ENCODE measurements at places on chromosomes 12 and 14. TPM values are rescaled to one million over a fixed set of nuclear protein-coding genes. Genes with fewer than 3 reads are reported as not detected.

FAM181A gene
- total RNA-seq: not detected

STXBP6 gene
- 20.1 TPM for total RNA-seq

NAP1L1 gene
- 151 TPM for total RNA-seq

SIX1 gene
- total RNA-seq: 0.33 TPM

PLEKHD1 gene
- total RNA-seq: 2.0 TPM

RTN1 gene
- total RNA-seq: 8.6 TPM

AMHR2 gene
- 10.6 TPM for total RNA-seq

ETV6 gene
- total RNA-seq: 17.5 TPM

DNA sequence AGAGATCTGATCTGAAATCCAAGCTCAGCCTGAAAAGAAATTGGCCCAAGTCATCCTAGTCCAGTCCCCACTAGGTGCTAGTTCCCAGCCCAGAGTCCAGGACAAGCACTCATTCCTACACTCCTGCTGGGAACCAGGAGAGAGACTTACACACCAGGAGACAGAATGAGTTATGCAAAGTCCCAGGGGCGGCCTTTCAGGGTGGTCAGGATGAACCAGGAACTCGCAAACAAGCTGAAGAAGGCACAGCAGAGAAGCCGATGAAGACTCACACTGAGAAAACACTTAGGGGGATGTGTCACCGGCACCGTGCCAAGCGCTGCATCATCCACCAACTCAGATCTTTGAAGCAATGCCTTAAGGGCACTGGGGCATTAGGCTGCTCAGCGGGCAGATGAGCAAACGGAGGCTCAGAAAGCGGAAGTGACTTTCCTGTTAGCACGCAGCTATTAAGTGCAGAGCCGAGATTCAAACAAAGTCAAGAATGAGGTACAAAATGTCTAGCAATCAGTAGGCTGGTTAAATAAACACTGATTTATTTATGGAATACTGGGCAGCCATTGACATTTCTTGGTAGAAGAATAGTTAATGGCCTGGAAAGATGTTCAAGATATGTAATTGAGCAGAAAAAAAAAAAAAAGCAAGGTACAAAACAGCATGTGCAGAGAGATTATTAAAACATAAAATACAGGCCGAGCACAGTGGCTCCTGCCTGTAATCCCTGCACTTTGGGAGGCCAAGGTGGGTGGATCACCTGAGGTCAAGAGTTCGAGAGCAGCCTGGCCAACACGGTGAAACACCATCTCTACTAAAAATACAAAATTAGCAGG lies 78.7 kb downstream of the LRRC74A start:
- peak; percentile 60 for DNase-seq

DNA sequence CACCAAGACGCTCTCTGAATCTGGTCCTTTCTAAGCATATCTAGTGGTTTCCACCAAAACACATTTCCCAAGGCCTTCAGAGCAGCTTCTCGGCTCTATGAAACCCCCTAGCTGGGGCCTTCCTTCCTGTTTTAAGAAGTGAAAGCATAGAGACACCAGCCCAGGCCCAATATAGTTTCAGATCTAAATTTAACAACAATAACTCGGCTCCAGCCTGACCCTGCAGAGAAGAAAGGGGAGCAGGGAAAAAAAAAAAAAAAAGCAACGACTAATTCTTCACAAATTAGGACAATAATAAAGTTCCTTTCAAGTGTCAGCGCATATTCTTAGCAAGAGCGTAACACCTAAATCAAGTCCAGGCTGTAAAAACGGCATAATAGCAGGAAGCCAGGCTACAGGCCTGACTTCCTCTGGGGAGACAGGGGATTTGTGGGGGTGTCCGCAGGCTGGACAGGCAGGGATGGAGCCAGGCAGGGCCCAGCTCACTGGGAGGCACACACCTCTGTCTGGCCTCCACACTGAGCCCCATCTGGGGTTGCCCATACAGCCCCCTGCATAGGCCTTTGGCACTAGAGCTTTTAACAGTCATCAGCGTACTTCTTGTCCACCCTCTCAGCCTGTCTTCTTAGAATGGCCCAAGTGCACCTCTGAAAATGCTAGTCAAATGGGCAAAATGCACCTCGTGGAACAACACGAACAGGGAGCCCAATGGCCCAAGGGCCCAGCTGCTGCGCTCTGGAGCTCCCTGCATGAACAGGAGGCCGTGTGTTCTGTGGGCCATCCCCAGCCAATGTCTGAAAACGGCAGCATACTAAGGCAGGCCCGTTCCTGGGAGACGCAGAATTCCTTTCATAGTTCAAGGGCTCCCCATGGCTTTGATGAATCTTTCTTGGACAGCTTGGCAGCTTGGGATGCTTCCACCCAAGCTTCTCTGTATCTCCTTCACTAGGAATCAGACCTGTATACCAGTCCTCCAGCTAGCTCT lies 772.9 kb downstream of the MED13L start:
- DNase-seq: no peak

GRCh38 chr12:118682656-118683055 lies 298.7 kb upstream of the SRRM4 start:
- DNase-seq: no peak

DNA sequence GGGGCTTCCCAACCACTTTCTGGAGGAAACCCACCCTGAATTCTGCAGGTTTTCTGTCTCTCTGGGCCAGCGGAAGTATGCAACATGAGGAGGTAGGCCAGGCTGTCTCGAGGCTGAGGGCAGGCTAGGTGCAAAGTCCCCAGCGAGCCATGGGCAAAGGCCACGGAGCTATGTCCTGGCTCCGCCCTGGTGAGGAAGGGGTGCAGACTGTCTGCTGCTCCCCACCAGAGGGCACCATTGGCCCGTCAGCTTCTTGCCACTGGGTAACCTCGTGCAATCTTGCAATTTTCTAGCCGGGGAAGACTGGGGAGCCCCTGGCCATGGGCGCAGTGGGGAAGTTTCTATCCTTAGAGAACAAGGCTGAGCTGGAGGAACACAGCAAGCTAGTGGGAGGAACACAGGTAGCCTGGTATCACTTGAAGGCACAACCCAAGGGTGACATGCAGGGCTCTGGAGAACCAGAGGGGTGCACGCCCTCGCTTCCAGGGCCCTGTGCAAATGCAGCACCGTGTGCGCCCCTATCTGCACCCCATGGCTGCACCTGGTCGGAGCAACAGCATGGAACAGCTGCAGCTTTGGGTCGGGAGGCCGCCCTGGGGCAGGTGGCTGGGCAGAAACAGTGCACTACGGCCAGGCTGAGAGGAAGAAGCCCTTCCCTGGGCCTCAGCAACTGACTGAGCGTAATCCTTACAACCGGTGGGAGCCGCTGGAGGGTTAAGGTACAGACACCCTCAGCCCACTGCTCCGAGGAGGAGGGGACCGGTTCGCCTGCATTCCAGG lies 27.6 kb upstream of the RPLP0 start:
- DNase-seq: peak; percentile 90

DNA sequence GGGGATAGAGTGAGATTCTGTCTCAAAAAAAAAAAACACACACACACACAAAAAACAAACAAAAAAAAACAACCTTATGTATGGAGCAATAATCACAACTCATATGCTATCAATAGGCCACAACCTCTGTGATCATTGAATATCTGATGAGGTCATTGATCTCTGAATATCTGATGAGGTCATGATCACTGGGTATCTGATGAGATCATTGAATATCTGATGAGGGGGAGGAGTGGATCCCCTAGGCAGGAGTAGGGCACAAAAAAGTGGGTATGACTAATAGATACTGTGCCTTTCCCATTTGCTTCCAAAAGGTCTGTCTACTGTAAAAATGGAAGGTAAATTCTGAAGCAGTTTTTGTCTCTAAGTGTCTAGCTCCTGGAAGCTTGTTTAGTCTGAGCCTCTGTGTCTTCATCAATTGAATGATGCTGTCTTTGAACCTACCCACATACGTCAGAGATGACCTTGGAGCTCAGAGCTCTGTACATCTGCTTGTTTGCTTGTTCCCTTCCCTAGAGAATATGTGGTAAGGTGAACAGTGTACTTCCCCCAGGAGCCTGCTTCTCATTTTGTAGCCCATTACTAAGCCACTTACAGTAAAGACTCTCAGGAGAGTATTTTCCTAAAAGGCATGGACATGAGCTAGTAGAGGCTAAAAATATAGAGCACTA lies 13.6 kb downstream of the PAH start:
- no peak for DNase-seq

GRCh38 chr14:50784683-50785456 lies 46.1 kb downstream of the NIN start:
- no peak for DNase-seq

GRCh38 chr14:90722590-90722989 lies 93.6 kb downstream of the TTC7B start:
- no peak for DNase-seq

GRCh38 chr12:95077341-95077740 lies 3.9 kb upstream of the NR2C1 start:
- no peak for DNase-seq

DNA sequence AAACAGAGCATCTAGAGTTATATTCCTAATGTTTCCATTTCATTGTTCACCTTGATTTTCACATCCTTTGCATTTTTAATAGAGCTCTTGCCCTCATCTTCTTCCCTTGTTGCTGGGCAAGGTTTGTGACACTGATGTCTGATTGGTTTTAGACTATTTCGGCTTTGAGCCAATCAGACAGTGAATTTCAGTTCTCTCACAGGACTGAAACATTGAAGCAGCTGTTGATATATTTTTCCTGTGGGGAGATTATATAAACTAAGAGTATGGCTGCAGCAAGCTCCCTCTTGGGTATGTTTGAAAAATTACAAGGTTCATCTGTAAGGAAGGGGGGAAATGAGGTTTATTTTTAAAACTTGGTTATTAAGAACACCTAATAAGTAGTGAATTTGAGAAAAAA lies 51.2 kb downstream of the ATF7IP start:
- DNase-seq: peak; percentile 20

- no peak for DNase-seq
These were observed 148.6 kb downstream of the ANO4 start for GRCh38 chr12:100942984-100943749.

- DNase-seq: no peak
These were observed 8.9 kb upstream of the ETNK1 start for GRCh38 chr12:22615963-22616501.

DNA sequence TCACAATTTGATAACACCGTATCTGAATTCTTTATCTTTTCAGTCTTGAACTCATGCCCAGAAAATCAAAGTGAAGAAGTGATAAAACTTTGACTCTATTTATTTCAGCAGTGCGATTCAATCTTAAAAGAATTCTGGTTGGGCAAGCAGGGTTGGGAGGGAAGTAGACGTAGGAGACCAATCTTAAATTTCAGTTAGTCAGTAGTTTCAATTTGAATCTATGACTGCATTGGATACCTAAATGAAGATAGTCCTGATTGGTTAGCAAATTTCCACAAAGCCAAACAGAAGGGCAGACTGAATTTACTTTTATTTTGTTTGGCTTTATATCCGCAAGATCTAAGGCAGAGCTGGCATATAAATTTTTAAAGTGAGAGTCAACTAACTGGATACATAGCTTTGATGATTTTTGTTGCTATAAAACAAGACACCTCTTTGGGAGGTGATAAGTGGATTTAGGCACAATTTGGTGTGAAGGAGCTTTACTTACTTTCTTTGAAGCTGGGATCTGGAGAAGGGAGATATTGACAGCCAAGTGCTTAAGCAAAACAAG lies 2.6 kb downstream of the ACSS3 start:
- no peak for DNase-seq

GRCh38 chr14:106883218-106883692 lies 1356.9 kb downstream of the TMEM121 start:
- peak; percentile 25 for DNase-seq

- no peak for DNase-seq
These were observed 509.6 kb downstream of the VRK1 start for GRCh38 chr14:97306760-97307246.

DNA sequence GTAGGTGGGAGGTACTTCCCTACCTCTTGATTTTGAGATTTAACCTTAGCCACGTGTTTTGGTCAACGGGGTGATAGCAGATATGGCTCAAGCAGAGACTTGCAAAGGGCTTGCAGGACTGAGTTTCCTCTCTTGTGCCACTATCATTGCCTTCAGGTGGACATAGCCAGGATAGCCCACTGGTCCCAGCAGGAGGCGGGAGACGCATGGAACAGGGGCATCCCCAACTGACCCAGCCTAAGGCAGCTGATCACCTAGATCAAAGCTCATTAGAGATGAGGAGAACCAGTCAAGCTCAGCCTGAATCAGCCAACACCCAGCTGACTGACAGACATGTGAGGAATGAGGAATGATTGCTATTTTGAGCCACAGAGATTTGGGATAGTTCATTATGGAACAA lies 49.6 kb downstream of the CALM1 start:
- DNase-seq: no peak

DNA sequence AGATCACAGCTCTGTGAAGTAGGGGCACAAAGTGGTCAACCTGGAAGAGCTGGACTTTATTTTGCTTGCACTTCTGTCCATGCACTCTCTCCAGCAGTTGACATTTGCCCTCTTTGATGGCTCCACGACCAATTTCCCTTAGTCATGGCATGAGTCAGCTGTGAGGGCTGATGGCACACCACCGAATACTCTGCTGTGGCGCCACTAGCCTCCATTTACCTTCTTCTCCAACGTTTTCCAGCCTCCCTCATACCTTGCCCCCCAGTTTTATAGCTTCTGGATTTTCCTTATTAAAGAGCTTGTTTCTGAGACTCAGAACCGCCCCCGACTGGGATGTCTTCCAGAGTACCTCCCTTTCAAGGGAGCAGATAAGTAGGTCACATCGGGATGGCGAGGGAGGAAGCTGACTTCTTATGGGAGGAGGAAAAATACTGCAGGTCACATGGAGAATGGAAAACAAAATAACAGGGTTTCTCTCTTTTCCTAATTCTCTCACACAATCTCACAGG lies 17.6 kb downstream of the NINJ2 start:
- DNase-seq: no peak

- DNase-seq: no peak
These were observed 76.5 kb upstream of the MED13L start for GRCh38 chr12:116353958-116354357.

DNA sequence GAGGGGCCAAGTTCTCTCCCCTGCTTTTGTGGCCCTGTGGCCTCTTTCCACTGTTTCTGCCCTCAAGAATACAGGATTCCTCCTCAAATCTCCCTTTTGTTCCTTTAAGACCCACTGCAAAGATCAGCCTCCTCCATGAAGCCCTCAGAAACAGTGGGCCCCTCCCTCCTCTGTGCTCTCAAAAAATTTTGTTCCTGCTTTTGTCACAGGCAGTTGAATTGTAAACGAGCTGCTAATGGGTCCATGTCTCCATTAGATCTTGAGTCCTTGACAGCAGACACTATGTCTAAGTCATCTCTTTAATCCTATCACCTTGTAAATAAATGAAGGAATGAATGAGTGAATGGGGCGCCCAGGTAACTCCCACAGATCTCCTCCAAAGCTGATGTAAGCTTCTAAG lies 175.2 kb downstream of the ESRRB start:
- no peak for DNase-seq

Measured in body of pancreas (tissue), 4 donors.